ENCODE measurements at places on chromosomes 4 and X. TPM values are rescaled to one million over a fixed set of nuclear protein-coding genes. Genes with fewer than 3 reads are reported as not detected.

The ZNF630 gene
- polyA plus RNA-seq: 1.7 TPM

DNA sequence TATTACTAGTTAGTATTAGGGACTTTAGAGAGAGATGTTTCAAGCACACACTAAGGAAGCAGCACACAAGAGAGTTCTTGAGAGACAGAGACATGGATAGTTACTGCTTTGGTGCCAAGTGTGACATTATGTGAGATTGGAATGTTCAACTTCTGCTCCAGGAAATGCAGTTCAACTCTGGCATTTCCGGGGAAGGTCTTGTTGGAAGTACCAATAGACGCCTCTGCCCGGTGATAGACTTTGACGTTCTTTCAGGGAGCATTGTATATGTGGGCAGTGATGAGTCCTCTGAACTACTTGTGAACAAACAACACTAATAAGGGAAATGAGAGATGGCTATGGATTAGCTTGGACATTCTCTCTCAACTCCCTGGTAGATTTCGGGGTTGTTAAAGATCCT is 638.1 kb upstream of the BOD1L1 start:
- no peak overlapping the region for H3K27ac ChIP-seq
- H3K4me3 ChIP-seq: no peak overlapping the region
- H3K4me1 ChIP-seq: no peaks in the 10 kb centered on the region
- H3K36me3 ChIP-seq: no peaks in the 10 kb centered on the region
- no peak for DNase-seq

GRCh38 chr4:186761393-186761792 is 37.7 kb upstream of the FAT1 start:
- DNase-seq: no peak
- H3K4me3 ChIP-seq: no peak overlapping the region
- no peak overlapping the region for H3K27ac ChIP-seq
- no peaks in the 10 kb centered on the region for H3K4me1 ChIP-seq
- no peaks in the 10 kb centered on the region for H3K27me3 ChIP-seq

GRCh38 chr4:150501983-150502382 is 80.0 kb upstream of the MAB21L2 start:
- no peak for DNase-seq
- no peak overlapping the region for H3K4me3 ChIP-seq
- no peaks in the 10 kb centered on the region for H3K4me1 ChIP-seq
- H3K27me3 ChIP-seq: no peaks in the 10 kb centered on the region
- H3K27ac ChIP-seq: no peak overlapping the region
